ENCODE measurements at places on chromosomes 3 and 15.

DNA sequence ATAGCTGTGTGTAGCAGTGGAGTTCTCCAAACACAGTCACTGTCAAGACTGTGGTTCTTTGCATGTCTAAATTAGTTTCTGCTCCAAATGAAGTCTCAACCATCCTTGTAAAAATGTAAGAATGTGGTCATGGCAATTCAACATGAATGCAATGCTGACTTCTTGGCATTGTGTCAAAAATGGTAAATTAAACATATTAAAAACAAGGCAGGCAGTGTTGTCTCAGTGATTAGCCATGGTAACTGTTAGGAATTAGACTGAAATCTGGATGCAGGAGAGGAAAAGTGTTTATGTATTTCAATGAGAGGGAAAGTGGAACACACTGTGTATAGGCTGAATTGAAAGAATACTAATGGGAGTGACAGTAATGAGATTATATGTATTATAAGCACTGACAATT lies 597.2 kb downstream of the EDEM1 start:
- DNase-seq, result no peak

GRCh38 chr3:185709251-185709955 lies 115.4 kb downstream of the IGF2BP2 start:
- no peak for DNase-seq

GRCh38 chr3:120021523-120021922 lies 72.7 kb downstream of the GSK3B start:
- DNase-seq, result no peak

DNA sequence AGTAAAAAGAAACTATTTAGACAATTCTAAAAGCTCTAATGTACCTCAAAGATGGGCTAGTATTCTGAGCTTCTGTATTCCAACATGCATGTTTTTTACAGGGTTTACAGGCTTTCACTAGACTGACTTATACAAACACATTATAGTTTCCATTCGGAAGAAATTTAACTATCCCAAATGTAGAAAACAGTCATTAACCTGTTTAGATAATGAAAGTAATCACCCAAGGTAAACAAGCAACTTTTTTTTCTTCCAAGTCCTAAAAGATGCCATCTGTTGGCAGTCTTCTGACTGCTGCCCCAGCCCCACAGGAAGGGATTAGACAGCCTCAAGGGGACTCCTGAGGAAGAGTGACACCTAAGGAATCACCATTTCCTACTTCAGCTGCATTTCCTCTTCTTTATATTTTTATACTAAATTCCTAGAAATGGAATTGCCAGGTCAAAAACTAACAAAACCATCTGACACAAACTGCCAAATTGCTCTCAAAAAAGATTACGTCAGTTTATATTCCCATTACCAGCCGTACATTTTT lies 25.5 kb downstream of the SIN3A start:
- DNase-seq, result no peak

GRCh38 chr3:174931473-174932353 lies 72.6 kb downstream of the NAALADL2 start:
- DNase-seq, result no peak

DNA sequence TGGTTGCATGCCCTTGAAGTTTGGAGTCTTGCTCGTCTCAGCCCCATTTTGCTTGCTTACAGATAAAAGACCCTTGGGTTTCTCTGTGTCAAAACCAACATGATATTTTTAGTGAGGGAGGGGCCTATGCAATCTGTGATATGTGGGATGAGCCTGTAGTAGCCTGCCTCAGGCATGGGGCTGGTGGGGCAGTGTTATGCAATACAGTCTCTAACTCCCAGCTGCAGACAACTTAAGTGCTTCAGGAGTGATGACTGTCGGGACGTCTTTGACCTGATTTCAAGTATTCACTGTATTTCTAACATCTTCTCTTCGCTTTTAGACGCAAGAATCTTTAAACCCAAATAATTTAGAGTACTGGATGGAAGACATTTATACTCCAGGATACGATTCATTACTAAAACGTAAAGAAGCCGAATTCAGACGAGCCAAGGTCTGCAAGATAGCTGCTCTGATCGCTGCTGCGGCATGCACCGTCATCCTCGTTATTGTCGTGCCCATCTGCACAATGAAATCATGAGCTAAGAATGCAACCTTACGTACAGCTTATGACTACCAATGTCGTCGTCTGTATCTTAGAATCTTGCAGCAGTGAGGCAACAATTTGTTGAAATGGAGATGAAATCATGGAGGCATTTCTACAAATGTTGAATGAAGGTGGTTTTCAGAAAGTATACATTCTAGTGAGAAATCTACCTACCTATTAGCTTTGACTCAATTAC lies 35.9 kb downstream of the MINAR1 start:
- DNase-seq, result no peak

GRCh38 chr3:53804697-53805462 lies 41.3 kb downstream of the CHDH start:
- no peak for DNase-seq

- DNase-seq, result no peak
Observed at GRCh38 chr3:87101861-87102625, 111.1 kb upstream of the VGLL3 start.

DNA sequence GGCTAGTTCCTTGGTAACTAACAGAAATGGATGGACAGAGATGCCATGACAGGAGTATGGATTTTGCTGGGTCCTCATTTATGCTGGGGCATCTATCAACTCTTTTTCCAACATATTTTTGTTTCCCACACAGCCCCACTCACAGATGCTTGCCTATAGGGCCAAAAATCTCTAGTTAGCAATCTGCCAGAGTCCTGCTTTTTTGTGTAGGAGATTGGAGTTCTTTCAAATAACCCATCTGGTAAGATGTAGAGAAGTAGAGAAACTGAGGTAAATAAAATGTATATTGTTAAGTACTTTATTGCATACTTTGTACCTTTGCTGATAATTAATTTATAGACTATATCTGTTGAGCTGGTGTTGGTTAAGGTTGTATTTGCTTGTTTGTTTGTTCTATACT lies 456.5 kb upstream of the GOLIM4 start:
- DNase-seq, result no peak

DNA sequence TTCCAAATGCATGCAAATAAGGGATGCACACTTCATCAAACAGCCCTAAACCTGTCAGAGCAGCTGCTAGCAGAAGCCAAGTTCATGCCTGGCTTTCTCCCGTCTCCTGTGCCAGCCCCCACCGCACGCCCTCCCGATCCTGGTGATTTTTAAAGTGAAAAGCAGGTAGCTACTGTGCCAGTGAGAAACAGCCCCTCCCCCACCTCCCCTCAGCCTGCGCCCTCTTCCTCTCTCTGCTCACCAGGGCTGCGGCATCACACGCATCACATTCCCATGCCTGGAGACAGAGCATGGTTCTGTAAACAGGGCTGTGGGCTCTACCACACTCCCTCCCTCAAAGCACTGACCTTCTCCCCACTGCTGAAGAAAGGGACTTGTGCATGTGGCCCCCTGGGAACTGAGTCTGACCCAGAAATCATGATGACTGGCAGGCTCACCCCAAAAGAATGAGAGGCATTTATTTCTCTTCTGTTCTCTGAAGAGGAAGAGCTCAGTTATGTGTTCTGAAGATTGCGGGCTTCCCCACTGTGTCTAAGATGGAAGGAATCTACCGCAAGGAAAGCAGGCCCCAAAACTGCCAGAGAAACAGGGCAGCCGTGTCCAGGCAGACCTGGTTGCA lies 14.5 kb upstream of the SLC6A1 start:
- no peak for DNase-seq

DNA sequence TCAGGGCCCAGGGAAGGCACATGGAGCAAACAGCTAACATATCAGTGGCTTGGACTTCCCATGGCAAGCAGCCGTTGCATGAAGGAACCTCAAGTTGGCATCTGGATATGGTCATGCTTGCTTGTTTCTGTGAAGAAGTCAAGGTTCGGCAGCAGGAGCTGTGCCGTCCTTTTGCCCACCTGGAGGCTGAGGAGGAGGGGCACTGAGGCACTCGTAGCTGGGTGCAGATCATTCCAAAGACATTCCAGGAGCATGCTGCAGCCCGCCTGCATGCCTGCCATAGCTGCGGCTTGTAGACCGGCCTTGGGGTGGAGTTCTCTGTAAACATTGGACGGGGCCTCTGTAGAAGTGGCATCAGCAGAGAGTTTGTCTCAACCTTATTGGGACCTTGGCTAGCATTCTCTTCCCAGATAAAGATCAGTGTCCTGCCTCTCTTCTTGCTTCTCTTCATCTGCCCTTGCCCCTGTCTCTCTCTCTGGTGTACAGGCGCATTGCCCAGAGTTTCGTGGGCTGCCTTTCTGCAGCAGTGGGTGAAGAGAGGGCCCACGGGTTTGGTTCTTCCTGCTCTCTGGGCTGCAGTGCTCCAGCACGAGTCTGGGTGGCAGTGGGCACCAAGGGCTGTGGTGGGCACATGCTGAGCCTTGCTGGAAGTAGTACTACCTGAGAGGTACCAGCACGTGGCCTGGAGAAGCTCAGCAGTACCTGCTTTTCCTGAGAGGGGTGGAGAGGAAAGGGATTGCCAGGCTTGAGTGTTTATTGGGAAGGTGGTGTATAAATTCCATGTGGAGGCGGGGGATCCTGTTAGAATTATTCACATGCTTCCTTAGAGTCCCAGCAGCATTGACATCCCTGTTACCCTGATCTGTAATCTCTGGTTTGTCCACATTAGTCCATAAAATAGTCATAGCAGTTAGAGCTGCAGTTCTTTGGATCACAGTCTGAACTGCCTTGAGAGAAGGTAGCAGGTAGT lies 49.4 kb downstream of the CHCHD6 start:
- DNase-seq, result no peak

DNA sequence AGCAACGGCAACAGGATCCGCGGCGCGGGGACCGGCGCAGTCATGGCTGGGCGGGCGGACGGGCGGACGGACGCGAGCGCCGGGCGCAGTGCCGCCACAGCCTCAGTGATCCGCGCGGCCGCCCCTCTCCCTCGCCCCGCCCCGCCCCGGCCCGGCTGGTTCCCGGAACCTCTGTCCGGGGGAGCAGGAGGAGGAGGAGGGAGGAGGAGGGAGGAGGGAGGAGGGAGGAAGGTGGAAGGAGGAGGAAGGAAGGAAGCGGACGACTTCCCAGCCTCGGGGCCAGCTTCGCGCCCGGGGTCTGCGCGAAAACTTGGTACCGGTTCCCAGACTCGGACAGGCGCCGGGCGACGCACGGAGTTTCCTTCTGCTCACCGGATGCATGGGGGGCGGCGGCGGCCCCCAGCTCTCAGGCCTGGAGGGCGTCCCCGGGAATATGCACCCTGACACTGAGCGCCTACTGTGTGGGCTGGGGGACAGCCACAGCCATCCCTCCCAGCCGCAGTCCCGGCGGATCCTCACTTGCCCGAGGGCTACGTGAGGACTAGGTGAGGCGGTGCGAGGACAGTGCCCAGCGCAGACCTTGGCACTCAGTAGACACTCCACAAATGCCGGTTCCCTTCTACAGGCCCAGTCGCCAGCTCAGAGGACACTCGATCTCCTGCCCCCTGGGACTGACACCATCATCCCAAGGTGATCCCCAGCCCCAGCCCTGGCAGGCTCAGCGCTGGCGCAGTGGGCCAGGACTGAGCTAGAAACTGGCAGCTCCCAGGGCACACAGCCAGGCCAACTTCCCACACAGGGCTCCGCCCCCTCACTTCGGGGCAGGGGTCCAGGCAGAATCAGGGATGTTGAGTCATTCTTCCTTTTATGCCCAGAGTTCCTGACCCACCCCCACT lies at the start of gene SHISA5:
SHISA5 (minus strand) TSS at position 124 of the 896 bp plus-strand sequence; CDS start at position 44, 80 bp downstream.
- peak; percentile 74 for DNase-seq

- DNase-seq, result no peak
Observed at GRCh38 chr3:71425491-71426071, 157.9 kb downstream of the FOXP1 start.

GRCh38 chr3:101466465-101467309 lies 46.3 kb downstream of the SENP7 start:
- DNase-seq, result peak; percentile 48

DNA sequence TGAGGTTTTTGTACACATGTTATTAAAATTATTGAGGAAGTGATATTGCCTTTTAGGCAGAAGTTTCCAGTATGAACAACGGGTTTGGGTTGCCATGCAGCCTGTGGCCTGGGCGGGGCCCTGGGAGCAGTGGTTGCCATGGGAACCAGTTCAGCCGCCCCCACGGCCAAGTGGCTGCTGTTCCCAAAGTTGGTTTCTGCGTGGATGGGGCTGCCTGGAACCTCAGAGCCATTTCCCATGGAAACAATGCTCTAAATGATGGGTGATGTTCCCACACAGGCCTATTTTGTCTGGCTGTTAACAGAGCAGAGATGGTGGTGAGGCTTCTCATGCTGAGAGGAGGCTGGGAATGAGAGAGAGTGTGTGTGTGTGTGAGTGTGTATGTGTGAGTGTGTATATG lies 19.5 kb downstream of the MRAS start:
- DNase-seq, result no peak

Measured in liver (tissue), 10 donors.